ENCODE measurements at places on chromosomes 4 and X.

- DNase-seq = no peak
Measured at GRCh38 chr4:6983544-6984142, 59.5 kb upstream of the TADA2B start.

- DNase-seq = no peak
Measured at GRCh38 chr4:138184886-138185285, 57.3 kb downstream of the SLC7A11 start.

DNA sequence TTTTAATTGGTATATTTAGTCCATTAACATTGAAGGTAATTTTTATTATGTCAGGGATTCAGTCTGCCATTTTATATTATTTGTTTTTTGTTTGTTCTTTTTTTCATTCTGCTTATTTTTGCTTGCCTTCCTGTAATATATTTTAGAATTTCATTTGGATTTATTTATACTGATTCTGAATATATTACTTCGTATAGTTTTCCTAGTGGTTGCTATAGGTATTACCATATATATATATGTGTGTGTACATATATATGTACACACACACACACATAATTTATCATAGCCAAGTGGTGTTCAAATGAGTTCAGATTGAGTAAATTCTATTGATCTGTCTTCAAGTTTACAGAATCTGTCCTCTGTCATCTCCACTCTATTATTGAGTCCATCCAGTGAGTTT lies 11.2 kb downstream of the CITED1 start:
- DNase-seq = no peak

DNA sequence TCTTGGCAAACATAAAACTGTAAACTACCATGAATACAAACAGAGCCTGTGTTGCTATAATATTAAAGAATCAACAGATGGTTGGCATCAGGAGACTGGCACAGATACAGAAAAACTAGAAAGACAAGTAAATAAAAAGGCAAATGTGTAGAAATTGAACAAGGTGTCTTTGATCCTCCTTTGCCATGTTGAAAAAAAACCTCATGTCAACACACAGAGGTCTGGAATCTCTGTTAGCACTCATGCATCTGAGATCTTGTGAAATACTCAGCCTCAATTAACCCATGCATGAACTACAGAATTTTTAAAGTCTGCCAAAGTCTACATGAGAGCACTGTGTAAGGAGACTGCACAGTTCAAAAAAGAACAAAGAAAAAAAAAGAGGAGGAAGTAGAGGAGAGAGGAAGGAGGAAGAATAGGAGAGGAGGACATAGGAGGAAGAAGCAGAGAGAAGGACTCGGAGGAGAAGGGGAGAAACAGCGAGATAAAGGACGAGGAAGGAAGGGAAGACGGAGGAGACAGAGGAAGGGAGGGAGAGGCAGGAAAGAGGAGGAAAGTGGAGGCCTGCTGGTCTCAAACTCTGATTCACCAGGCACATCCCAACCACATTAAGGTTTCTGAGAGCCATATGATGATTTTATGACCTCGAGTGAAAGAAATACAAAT lies 52.8 kb downstream of the PRDM5 start:
- DNase-seq = no peak

- DNase-seq = no peak
Measured at GRCh38 chr4:164803702-164804101, 49.8 kb downstream of the SMIM31 start.

GRCh38 chr4:108555701-108556100 lies 64.7 kb upstream of the RPL34 start:
- DNase-seq = no peak
